ENCODE measurements at places on chromosomes 4 and X.

DNA sequence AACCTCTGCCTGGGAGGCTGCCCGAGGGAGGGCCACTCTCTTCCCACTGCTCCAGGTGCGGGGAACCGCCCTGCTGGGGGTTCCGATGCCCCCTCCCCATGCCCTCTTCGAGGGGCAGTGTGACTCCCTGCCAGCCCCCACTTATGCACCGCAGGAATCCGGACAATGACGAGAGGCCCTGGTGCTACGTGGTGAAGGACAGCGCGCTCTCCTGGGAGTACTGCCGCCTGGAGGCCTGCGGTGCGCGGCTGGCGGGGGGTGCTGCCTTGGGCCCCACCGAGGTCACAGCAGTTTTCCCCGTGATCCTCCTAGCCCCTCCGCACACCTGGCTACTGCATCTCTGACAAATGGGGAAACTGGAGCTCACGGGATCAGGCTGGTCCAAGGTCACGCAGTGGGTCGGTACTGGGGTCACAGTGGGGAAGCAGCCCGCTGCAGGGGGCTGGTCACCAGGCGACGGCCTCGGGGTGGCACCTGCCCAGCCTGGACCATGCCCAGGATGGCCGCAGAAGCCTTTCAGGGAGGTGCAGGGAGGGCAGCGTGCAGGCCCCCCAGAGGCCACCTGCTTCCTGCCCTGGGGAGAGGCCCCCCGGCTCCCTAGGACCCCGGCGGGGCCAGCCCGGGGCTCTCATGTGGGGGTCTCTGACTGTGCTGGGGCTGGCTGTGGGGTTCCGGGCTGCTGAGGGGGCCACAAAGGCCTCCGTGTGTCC lies 3.5 kb downstream of the HGFAC start:
- no peak for DNase-seq

- no peak for DNase-seq
These were observed 18.7 kb upstream of the ZNF827 start for GRCh38 chr4:145957302-145957701.

GRCh38 chrX:40448793-40449192 lies 132.0 kb upstream of the ATP6AP2 start:
- no peak for DNase-seq

- no peak for DNase-seq
These were observed 219.2 kb downstream of the ARAP2 start for GRCh38 chr4:36024901-36025660.

- DNase-seq: no peak
These were observed 16.7 kb upstream of the HAND2 start for GRCh38 chr4:173546776-173547175.

DNA sequence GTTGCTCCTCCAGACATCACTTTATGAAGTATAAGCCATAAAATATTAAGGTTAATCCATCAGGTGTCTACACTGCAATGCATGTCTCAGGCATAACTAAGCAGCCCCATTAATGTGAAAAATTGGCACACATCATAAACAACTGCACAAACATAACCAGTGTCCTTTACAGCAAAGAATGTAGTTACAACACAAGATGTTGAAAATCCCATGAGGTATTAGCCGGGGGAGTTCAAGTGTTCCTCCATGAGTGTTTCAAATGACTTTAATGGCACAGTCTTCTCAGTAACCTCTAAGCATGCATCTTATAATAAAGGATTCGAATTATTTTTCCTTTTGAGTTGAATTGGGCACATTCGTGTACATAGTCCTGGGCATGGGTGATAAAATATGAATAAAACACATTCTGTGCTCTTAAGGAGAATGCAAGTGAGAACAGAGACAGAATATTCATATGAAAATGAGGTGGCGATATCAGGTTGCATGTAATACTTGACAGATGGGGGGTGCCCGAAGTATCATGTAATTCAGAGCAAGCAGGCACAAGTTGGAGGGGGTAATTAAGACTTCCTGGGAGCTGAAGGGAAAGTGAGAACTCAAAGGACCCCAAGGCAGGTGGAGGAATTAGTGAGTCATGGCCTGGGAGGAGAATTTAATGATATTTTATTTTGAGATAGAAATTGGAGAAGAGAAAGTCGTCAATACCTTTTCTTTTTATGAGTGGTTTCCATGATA lies 18.2 kb upstream of the VCX2 start:
- DNase-seq: no peak

- no peak for DNase-seq
These were observed 319.1 kb upstream of the KLF3 start for GRCh38 chr4:38344929-38345328.

GRCh38 chrX:149521438-149521837 lies 16.3 kb upstream of the IDS start:
- DNase-seq: no peak

DNA sequence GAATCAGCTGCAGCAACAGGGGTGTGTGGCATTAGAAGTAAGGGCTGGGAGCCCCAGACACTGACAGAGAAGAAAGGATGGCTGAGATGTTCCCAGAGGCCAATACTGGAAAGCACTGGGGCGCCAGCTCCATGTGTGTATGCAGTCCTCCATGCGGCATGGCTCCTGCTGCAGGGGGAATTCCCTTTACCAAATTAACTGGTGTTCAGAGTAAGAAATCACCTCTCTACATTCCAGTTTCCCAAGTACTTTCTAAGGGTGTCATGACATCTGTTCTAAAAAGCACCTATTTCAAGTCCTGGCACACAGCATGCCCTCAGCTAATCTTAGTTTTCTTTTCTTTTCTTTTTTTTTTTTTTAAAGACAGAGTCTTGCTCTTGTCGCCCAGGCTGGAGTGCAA lies 98.0 kb downstream of the MAML3 start:
- DNase-seq: no peak

DNA sequence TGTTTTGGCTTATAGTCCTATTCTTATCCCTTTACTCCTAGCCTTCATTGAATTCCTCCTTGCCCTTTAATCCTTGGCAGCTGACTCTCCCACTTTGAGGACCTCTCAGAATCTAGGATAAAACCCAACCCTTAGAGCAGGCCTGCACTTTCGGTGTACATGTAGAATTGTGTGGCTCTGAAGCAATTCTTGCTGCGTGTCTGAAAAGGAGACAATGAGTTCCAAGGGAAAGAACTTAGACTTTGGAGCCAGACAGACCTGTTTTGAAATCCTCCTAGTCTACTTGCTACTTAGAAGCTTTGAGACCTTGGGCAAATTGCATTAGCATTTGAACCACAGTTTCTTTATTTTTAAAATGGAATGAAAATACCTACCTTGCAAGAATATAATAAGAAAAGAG lies 175.2 kb downstream of the BEND2 start:
- DNase-seq: no peak

DNA sequence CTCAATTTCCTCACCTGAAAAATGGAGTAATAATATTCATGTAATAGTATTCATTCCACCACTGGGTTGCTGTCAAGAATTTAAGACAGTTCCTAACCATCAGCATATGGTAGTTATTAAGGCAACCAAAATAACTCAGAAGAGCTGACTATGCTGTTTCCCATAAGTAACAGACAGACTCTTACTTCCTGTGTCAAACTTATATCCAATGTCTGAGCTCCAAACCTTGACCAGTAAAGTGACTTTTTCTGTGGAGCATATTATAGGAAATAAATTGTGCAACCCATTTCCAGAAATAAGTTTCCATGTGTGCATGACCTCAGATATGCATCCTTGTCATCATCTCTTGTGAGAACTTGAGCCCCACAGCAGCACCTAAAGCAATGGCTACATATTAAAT lies 78.8 kb downstream of the HADH start:
- DNase-seq: no peak

GRCh38 chrX:148500423-148501385 lies at the start of gene AFF2:
Gene AFF2, plus strand, starts transcription at chrX:148500617. Its CDS starts 481 bp downstream, at chrX:148501098.
- DNase-seq: no peak

DNA sequence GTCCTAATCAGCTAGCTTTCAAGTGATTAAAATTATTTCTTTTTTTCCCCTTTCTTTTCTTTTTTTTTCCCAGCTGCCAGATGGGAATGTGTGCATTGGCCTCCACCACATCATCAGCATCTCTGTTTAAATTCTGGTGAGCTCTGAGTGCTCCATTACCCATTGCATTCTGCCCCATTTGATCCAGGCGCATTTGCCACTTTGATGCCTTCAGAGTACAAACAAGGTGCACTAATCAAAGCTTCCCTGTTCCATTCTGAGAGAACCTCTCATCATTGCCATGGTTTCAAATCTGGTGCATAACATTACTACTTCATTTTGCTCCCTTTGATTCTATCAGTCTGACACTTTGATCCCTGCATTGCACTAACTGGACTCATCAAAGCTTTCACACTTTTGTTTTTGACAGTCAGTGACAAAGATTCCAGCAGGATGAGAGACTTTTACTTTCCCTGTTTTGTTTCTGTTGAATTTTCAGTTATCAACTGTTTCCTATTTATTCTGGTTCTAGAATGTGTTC lies 238.8 kb upstream of the PCDH10 start:
- no peak for DNase-seq

DNA sequence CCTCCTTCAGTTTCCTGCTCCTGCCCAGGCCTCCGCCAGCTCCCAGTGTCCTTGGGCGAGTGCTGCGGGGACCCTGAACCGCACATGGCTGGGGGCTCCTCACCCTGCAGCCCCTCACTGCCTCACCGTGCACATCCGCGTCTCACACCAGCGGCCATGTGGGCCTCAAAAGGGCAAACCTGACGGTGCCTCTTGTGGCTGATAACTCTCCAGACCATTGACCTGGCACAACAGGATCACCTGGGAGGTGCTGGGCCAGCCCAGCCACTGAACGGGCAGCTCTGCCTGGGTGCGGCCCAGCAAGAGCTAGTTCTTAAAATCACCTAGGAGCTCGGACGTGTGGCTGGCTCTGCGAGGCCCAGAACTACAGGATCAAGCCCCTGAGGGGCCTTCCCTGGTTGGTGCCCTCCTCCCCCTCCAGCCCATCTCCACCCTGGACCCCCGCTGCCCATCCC lies 4.1 kb upstream of the S100P start:
- DNase-seq: no peak

DNA sequence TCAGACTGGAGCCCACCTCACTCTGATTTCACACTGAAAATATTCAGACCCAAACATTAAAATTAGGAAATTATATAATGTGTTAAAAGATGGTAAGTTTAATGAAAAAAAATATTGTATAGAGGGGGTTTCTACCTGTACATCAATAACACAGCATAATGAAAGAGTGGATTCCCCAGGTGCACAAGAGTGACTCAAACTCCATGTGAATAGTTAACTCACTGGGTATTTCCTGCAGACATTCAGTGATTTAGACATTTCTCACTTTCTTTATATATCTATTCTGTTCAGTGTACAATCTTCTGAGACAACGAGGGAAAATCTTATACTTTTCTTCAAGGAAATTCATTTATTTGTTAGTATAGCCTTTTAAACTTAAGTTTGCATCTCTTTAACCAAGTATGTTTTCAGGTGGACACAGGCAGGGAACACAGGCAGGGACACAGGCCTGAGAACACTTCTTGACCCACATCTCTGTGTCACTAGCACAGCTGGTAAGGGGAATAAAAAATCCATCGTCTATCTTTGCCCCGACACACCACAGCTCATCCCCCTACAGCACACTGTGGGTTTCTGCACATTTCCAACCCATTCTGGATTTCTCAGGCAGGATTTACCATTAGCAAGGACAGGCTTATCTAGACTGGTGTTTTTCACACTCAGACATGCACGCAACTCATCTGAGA lies 525.5 kb upstream of the BOD1L1 start:
- no peak for DNase-seq

DNA sequence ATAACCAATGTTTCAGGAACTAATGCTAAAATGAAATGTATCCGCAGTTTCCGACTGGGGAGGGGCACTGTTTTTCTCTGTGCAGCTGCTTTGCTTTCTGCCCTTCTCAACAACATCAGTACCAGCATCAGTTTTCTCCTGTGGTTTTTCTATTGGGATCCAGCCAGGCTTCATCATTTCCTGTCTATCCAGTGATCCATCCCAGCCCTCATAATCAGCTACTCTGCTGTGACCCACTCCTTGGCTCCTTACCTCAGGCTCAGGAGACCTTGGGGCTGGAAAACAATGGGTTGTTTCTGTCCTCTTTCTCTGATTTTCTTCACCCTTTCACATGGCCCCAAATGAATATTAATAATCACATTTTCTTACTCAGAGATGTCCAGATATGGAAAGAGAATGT lies 222.2 kb upstream of the DKK2 start:
- DNase-seq: no peak

DNA sequence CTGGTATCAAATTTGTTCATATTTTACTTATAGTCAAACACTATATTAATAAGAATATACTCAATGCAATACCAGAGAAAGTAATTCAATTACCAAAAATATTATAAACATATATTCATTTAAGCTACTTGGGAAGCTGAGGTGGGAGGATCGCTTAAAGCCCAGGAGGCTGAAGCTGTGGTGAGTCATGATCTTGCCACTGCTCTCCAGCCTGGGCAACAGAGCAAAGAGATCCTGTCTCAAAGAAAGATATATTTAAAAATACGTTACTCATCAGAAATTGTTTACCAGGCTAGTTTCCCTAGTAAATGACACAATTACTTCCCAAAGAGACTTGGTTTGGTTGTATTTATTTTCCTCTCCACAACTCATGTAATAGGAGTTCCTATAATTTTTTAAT lies 433.6 kb downstream of the GASK1B start:
- DNase-seq: no peak

- DNase-seq: no peak
These were observed 170.4 kb upstream of the TET2 start for GRCh38 chr4:104976262-104976661.

GRCh38 chr4:11489453-11490083 lies 60.9 kb upstream of the HS3ST1 start:
- no peak for DNase-seq
